ENCODE measurements at places on chromosomes 2 and 18.

DNA sequence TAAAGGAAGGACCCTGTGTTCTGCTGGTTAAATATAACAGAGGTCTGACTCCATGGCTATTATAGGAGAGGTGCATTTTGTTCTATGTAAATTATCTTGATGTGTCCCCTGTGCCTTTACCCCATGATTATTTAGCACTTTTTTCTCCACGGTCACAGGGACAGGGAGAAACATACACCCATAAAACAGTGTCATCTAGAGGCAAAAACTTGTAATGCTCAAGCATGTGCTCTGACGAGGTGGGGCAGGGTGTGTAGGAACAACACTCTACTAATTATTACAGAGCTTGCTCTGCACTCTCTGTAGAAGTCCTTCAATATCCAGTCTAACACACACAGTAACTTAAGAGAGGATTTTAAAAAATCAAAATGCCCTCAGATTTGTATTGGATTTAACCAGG is 187.9 kb downstream of the NEDD4L start:
- DNase-seq, result no peak

GRCh38 chr2:183195397-183195796 is 71.2 kb downstream of the NUP35 start:
- no peak for DNase-seq

DNA sequence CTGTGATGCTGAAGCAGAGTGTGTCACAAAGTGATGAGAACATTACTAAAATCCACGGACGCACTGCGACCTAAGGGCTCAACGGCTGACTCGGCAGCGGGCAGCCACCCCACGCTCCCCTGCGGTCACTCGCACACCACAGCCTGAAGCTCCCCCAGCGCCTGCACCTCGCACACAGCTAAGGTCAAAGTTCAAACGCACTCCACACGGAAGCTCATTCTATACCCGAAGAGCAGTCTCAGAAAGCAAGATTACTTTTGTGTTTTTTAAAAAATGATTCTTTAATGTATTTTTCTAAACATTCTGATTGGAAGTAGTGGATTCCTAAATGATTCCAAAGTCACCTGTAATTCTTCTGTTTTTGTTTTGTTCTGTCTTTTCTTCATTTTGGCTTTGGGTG is 21.7 kb downstream of the ASPRV1 start:
- no peak for DNase-seq

DNA sequence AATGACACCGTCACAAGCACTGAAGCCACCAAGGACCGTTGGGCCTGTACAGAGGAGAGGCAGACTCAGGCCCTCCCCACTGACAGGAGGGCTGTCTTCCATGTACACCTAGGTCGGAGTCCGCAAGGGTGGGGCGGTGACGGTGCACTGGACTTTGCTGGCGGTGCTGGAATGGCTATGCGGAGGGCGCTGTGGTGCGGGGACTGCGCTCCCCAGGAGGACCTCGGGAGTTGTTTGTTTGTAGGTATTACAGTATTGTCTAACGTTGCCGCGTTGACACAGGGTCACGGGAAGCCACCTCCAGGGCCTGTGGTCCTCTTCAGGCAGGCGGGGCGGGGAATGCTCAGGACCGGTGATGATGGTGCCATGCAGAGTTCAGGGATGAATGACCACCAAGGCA is 126.2 kb downstream of the TPO start:
- DNase-seq, result no peak

DNA sequence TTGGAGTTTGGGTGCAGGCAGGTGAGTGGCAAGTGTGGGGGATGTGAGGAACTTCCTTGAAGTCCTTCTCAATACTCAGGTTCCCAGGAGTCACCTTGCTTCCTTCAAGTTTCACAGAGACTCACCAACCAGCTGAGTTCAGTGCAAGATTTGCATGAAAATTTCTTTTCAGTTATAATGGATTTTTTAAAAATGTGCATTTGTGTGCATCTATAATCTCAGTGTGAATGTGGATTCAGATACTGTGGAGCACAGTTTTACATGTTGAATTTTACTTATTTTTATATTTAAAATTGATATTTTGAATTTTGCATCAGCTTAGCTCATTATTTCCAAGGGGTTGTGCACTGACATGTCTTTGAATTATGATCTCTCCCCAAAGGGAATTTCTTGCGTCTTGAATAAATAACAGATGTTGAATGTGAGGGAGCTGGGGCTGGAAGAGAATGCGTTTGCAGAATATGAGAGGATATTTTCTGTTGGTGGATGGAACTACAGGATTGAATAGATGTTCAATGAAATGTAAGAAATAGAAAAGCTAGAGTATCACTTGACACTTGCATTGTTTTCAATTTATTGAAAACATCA is 184.3 kb downstream of the RPRM start:
- peak; percentile 46 for DNase-seq

DNA sequence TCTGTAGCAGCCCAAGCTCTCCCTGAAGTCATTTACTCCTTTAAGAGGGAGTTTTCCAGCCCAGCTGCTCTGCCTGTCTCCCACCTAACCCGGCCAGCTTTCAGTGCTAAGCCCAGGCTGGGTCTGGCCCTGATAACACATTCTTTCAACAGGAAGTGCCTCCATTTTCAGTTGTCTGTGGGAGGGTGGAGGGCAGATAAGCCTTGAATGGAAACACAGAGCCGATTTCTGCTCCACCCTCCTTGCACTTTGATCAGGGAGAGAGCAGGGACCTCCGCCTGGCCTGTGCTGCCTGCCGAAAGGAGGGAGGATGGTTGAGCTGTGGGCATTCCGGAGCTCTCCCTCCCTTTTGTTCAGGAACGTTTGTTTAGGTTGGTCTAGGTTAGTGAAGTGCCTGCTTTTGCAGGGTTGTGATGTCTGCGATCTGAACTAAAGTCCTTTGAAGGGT is 24.8 kb downstream of the GATA6 start:
- no peak for DNase-seq

- no peak for DNase-seq
Observed at GRCh38 chr2:39140322-39140847, 19.5 kb upstream of the SOS1 start.

- peak; percentile 90 for DNase-seq
Observed at GRCh38 chr2:55119711-55120487, 69.6 kb upstream of the RTN4 start.

GRCh38 chr2:84969511-84970209 is 1.3 kb upstream of the KCMF1 start:
- DNase-seq, result no peak

DNA sequence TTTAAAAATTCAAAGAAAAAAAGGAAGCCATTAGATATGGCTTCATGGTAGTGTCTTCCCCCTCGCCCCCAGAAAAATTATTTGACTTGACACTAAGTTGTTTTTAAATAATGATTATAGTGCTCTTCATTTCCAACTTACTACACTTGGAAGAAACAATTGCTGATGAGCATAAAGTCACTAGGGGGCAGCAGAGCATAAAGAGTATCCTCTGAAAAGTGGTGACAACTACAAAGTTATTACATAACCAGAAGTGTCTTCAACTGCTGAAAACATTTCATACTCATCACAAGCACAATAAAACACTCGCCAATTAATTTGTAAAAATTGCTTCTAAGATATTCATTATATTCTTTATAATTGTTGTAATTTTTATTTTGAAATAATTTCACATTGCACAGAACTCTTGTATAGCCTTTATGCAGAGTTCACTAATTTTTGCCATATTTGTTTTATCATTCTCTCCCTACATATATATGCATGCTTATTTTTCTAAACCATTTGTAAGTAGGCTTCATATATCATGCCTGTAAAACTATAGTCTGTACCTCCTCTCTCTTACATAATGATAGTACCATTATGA is 54.9 kb downstream of the EXOC6B start:
- peak; percentile 21 for DNase-seq

GRCh38 chr18:70288851-70289328 is at the start of gene SOCS6:
TSS of gene SOCS6 (plus strand) at chr18:70289045. CDS start at chr18:70324669, 35,624 bp downstream.
- no peak for DNase-seq

GRCh38 chr2:222859786-222860612 is 837 bp upstream of the ACSL3 start:
- peak; percentile 46 for DNase-seq

- no peak for DNase-seq
Observed at GRCh38 chr2:105872142-105872728, 127.5 kb downstream of the NCK2 start.

DNA sequence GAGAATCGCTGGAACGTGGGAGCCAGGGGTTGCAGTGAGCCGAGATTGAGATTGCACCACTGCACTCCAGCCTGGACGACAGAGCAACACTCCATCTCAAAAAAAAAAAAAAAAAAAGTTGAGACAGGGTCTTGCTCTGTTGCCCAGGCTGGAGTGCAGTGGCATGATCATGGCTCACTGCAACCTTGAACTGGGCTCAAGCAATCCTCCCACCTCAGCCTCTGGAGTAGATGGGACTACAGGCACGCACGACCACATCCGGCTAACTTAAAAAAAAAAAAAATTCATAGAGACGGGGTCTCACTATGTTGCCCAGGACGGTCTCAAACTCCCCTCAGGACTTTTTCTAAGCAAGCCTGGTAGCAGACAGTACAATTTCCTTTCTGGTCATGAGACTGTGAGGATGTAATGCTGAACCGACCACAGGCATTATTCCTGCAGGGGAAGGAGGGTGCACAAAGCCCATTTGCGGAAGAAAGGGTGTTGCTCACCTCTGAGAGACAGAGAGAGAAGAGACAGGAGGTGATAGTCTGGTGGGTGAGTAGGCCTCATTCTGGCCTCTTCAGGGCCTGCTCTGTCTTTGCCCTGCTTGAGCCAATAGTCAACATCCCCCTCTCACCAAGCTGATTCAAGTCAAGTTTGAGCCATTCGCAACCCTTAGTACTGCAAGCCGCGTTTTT is 205.3 kb downstream of the ZFP36L2 start:
- DNase-seq, result no peak

DNA sequence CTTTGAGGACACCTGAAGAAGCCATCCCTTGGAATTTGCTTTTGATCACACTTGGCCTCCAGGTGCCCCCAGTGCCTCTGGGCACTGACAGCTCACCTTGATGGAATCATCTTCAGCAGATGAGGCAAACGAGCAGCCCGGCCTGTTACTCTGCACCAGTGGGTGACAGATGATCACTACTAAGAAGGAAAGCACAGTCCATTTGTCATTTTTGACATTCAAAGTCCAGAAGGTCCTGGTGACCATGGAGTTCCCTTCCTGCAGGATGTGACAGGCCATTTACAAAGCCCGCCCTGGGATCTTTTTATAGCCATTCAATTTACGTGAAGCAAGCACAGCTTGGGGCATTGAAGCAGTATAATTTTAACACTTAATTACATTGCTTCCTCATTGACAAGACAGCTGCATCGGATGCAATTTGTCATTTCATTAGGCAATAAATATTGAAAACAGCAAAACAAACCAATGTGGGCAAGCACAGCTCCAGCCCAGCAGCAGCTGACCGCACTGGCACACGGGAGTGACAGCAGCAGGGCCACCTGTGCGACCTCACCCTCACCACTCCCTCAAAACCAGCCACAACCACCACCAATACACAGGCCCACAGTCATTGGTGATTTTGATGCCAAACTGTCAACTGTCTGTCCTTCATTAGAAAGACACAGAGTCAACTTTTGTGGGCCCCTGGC is 76.0 kb upstream of the SLC66A3 start:
- DNase-seq, result no peak

- no peak for DNase-seq
Observed at GRCh38 chr2:80489717-80490116, 185.2 kb upstream of the LRRTM1 start.

- no peak for DNase-seq
Observed at GRCh38 chr18:46209161-46209560, 105.0 kb downstream of the HAUS1 start.

GRCh38 chr2:3368261-3368722 is 9.3 kb downstream of the EIPR1 start:
- DNase-seq, result no peak

DNA sequence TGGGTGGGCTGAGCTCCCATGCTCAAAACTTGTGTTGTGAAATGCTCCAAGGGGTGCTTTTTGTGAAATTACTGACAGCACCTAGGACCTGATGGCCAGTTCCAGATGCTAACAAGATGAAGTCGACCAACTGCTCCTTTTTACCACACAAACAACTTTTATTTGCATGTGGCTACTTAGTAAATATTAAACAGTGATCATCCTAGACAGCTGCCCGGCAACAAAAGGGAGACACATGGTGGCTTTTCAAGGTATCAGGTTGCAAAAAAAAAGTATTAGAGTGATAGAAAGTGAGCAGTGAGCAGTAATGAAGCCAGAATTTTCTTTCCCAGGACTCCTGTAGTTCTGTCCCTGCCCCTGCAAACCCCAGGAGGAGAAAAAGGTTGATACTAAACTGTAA is 118.5 kb downstream of the RPIA start:
- DNase-seq, result no peak

- DNase-seq, result no peak
Observed at GRCh38 chr2:96962567-96963203, 23.7 kb downstream of the FAM178B start.

DNA sequence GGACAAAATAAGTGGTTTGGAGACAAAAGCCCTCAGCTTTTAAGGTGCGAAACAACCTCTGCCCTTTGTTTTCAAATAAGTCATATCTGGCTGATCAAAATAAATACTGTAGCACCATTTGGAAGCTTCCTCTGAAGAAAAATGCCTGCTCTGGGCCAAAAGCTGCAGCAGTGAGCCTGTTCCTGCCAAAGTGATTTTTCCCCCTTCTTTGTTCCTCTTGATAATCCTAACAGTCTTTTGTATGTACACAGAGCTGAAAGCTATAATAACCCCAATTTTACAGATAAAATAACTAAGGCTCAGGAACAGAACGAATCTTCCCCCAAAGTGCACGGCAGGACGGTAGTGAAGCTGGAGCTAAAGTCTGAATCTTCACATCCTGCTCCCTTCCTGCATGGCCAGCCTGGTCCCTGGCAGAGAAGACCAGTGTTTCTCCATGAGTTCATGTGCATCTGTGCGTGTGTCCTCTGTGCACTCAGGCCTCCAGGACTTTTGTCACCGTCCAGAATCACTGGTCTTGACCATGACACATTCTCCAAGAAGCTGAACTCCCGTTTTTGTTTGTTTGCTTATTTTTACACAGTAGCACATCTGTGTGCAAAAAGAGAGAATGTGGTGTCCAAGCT is 2114.1 kb upstream of the PIK3C3 start:
- no peak for DNase-seq

GRCh38 chr2:207240649-207241048 is 74.9 kb upstream of the KLF7 start:
- DNase-seq, result no peak

DNA sequence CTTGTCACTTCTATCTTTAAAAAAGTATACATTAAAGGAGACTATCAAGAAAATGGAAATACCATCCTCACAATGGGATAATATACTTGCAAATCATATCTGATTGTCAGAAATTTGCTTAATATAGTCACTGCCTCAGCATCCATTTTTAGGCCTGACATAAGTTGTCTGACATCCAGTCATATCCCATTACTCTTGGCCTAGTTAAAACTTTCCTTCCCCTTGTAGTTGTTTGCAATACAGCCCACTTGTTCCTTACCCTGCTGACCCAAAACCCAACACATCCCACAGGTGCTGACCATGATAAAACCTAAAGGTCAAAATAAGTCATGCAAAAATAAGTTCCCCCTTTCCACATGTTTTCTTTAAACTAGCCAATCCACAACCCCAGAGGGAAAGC is 3.6 kb upstream of the ARHGEF33 start:
- DNase-seq, result no peak
